ENCODE measurements at places on chromosomes 4 and X.

GRCh38 chr4:16687845-16688244 lies 210.6 kb downstream of the LDB2 start:
- DNase-seq, result no peak

- no peak for DNase-seq
Measured at GRCh38 chr4:8871417-8872401, at the start of gene HMX1. HMX1 (minus strand) TSS chr4:8871839; CDS start chr4:8871614, 225 bp downstream.

- DNase-seq, result no peak
Measured at GRCh38 chr4:115058533-115058932, 54.9 kb downstream of the NDST4 start.

GRCh38 chr4:76458825-76459224 lies 23.8 kb downstream of the SHROOM3 start:
- no peak for DNase-seq

- no peak for DNase-seq
Measured at GRCh38 chr4:187475901-187476300, 519.7 kb upstream of the ZFP42 start.

DNA sequence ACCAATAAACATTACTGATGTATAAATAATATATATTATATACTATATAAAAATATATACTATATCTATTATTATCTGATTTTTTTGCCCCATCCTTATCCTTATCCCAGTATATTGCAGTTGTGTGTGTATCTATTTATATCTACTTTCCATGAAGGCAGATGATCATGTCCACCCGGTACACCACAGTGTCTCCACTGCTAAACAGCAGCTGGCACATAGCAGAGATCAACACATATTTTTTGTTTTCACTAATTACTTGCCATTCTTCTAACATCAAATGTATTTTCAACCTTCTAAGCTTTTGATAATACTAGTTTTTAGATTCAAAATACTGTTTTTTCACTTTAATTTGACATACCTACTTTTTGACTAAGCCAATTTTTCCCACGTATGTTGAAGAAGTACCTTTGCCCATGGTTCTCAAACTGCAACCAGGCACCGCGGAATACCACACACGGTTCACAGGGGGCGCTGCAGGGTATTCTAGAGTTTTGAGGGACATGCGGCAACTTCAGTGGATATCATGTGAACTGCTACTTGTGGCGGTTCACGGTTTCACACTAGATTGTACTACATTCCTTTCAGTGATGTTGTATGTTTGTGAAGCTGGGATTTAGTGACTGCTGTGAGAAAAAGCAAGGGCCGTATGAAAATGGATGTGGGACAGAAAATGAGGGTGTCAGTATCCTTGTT lies 182.5 kb upstream of the NPY2R start:
- DNase-seq, result no peak

DNA sequence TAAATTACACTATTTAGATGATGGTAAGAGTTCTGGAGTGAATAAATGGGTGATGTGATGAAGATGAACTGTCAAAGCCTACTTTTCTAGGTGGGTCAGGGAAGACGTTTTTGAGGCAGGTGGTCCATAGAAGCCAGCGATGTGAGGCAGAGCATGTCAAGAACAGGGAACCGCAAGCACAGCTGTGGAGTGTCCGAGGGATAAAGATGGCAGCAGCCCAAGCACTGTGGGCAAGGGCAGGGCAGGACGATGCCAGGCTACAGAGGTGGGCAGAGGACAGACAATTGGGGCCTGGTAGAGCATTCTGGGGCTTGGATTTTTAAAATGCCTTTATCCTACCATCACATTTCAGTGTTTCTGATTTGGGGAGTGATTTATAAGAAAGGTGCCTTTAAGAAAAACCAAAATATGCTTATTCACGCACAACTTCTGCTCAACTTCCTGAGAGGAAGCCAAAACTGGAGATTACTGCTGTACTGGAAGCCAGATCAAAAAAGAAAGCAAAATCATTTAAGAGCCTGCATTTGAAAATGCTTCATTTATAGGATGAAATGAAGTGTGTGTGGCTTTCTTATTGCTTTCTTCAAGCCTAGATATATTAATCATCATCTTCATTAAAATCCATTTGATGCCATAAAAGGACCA lies 119.0 kb upstream of the WDR17 start:
- no peak for DNase-seq

DNA sequence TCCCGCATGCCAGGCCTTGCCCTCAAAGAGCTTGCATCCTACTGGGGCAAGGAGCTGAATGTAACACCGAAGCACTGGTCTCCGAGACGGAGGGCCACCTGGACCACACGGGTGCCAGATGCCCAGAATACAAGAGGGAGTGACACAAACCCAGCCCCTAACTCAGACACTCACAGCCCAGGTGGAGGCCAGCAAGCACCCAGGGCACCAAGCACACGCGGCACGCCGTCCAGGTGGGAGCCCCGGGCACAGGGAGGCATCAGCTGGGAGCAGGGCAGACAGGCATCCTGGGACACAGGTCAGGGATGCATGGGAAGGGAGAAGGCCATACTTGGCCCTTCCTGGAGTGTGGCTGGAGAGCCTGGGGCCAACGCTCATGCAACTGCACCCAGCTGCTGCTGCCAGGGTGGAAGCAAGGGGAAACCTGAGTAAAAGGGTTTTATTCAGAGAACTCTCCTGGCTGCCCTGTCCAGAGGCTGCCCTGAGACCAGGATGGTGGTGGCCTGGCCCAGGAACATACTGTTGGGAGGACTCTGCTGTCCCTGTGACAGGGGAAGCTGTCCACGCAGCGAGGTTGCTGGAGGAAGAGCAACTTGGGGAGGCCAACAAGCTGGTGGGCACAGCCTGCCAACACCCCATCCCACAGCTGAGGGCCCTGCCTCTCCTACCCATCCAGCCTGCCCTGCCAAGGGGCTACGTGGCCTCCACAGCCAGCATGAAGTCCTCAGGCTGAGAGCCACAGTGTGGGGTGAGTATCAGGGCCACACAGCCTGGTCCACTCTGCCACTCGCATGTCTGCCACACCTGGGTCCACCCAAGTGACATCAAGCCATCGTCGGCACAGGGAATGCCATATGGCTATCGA lies 22.2 kb upstream of the PPP2R2C start:
- peak; percentile 8 for DNase-seq

DNA sequence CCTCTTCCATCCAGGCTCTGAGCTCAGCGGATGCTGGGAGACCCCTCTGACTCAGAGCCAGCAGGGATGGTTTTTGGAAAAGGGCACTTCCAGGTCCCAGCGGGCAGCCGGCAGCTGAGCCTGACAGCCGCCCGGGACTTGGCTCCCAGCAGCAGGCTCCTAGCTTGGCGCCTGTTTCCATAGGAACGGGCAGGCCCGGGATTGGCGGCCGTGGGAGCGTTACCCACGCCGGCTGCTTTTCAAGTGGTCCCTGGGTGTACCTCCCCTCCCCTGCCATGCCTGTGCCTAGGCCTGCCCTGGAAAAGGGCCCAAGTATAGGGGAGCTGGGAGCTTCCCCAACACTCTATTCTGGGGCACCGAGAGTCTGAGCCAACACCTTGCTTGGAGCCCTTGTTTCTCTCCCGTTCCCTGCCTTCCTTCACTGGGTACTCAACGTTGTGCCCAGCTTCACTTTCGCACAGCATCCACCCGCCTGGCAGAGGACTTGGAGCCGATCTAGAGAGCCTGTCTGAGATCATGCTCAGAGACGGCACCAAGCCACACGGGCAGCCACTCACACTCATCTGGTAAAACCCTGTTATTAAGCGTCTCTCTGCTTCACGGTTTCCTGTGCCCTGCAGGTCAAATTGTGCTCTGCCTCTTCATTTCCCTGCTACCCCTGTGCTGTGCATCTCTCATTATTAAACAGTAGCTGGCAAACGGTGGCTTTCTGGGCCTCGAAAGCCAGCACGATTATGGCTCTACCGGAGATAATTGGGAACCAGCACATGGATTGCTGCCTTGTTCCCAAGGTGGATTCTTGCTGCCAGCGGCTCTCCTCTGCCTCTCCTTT lies 521.5 kb downstream of the BCOR start:
- no peak for DNase-seq

DNA sequence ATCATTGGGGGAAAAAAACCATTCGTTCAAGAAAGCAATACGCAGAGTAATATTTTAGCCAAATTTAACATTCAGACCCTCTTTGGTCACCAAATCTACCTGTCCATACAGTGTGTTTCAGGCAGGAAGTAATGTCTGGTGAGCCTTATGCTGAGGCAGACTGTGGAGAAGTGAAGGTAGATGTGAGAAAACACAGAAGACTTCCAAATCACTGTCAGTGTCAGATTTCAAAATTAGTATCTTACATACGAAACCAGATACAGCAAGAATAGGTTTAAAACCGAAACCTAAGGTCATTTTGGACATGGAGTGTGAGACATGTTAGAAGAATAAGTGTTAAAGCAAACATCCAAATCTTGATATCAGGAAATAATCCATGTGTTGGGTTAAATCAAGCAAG lies 664.5 kb upstream of the HTR2C start:
- no peak for DNase-seq

- no peak for DNase-seq
Measured at GRCh38 chr4:3375688-3376087, 66.1 kb upstream of the HGFAC start.

GRCh38 chr4:94342694-94343093 lies at the start of gene HPGDS:
HPGDS (minus strand) TSS chr4:94342836; CDS start chr4:94334629, 8,207 bp downstream.
- no peak for DNase-seq

DNA sequence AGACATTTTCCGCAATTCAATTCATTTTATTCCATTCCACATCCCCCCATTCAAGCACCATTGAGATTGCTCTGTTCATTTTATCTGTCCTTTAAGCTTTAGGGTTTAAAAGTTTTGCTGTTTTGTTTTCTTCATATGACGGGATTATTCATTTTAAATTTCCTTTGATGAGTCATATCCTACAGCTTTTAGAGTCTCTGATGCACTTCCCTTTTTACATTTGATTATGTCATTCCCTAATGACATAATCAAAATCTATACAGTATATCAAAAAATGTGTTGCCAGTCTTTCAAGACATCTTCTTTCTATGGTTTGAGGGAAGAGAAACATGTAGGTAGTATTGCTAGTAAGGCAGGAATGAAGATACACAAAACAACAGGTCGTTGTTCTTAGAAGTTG lies 456.3 kb downstream of the PDGFC start:
- no peak for DNase-seq

DNA sequence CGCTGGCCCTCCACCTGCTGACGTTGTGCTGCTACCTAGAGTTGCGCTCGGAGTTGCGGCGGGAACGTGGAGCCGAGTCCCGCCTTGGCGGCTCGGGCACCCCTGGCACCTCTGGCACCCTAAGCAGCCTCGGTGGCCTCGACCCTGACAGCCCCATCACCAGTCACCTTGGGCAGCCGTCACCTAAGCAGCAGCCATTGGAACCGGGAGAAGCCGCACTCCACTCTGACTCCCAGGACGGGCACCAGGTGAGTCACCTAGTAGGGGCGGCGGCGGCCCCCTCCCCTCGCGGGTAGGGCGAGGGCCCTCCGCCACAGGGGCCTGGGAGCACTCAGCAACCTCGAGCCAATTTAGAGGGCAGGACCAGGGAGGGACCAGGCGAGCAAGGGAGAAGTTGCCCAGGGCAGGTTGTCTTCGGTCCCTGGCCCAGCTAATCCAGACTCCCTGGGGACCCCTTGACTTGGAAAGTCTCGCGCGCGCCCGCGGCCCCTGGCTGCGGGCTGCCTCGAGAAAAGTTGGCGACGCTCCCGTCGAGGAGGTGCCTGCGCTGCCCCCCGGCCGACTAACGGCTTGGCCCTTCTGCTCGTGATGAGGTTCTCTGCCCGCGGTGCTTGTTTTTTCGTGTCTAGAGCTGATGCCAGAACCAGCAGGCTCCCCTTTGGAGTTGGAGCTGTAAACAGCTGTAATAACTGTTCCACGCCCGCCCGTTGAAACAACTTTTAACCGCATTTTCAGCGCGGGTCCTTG lies 717 bp downstream of the EDA start:
- no peak for DNase-seq

GRCh38 chrX:119942831-119943184 lies 743 bp downstream of the NKAP start:
- DNase-seq, result no peak

- no peak for DNase-seq
Measured at GRCh38 chr4:2462992-2463762, 5.7 kb upstream of the RNF4 start.

- DNase-seq, result no peak
Measured at GRCh38 chrX:106899841-106900240, 3.3 kb downstream of the RIPPLY1 start.

DNA sequence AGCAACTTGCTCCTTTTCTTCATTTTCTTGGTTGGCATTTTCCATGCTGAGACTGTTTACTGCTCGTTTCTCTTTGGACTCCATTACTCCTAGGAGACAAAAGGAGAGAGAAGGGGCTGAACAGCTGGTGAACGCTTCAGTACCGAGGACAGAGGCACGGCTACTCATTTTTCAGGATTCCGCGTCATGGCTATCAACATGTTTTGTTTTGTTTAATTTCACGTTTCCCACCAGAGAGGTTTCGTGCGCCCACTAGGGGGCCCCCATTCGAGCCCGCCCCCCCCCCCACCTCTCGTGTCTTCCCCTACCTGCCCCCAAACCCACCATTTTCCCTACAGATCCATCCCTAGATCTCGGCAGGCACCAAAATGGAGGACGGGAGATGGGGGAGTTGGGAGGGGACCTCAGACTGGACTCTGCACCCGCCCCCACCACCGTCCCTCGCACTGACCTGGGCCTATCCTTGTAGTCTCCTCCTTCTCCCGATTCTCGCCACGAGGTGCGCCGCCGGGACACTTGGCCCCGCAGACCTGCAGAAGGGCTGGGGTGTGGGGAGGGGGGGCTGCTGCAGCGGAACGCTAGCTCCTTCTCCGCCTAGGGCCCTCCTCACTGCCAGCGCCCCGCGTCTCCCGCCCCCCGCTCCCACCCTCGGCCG lies 653 bp downstream of the BEX1 start:
- no peak for DNase-seq

DNA sequence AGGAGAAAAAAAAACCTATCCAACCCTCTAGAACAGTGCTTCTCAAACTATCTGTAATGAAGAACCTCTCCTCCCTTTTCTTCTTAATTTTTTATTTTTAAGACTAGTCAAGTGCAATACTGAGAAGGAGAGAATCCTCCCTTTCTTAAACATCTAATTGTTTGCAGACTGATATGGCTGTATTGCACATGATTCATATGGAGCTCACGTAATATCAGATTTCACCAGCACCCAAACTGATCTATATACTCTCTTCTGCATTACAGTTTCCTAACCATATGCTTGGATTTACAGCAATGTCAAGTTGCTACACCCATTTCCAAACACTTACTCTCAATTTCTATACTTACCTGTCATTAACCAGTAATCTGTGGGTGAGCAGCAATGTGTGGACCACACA lies 9.5 kb downstream of the PRMT9 start:
- no peak for DNase-seq

DNA sequence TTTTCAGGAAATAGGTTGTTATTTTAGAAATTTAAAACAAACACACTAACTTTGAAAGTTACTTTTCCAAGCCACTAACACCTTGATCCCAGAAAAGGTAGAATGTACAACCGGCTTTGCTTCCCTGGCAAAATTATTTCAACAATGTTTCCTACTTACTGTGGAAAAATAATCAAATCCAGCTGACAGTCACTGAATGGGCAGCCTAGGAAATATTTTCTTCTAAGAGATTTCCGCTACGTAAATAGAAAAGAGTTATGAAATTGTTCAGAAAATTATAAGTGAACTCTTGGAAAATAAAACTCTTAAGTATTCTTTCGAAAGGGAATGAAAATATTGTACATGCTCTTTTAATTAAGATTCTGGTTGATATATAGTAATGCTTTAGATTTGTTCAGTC lies 195.7 kb downstream of the GASK1B start:
- DNase-seq, result no peak
